ENCODE measurements at places on chromosomes 5 and 9.

GRCh38 chr9:120443489-120443888, 136.5 kb downstream of the CDK5RAP2 start:
- no peak for DNase-seq

GRCh38 chr5:116719106-116719505, 144.5 kb upstream of the SEMA6A start:
- no peak for DNase-seq

GRCh38 chr5:143427122-143427735, 23.7 kb upstream of the NR3C1 start:
- DNase-seq = no peak

DNA sequence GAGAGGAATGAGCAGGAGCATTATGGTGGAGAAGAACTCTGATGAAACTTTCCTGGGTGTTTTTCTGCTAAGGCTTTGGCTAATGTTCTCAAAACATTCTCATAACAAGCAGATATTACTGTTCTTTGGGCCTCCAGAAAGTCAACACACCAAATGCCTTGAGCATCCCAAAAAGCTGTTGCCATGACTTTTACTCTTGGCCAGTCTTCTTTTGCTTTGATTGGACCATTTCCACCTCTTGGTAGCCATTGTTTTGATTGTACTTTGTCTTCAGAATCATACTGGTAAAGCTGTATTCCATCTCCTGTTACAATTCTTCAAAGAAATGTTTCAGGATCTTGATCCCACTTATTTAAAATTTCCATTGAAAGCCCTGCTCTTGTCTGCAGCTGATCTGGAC, 139.6 kb downstream of the MAN2A1 start:
- DNase-seq = no peak

DNA sequence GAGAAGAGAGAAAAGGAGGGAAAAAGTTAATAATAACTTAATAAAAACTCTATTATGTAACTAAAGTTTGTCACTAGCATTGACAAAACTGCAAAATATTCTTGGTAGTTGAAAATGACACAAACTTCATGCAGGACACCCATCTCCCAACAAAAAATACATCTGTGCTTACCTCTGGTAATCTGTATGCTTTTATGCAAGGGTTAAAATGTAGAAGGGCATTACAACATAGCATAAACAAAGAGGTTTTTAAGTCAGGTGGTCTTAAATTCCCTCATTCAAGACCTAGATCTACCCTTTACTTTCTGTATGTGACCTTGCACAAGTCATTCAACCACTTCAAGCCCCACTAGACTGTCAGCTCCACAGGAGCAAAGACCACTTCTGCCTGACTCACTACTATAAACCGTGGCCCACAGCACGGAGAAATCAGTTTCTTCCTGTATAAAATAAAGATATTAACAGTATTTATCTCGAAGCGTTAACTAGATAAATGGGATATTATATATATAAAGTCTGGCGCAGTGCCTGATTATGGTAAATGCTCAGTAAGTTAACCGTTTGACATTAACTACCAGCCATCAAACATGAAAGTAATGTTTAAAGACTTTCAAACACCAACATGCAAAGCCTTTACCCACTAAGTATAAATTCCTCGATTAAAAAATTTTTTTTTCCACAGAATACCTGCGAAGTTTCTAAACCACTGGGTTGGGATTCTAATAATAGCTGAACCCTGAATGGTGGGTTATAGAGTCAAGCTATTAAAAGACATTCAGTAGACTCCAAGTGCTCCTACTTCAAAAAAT, 2.0 kb downstream of the FBXL17 start:
- no peak for DNase-seq

GRCh38 chr9:129669946-129670345, 4.5 kb downstream of the PRRX2 start:
- DNase-seq = no peak

GRCh38 chr5:33422191-33422590, 18.6 kb upstream of the TARS1 start:
- DNase-seq = no peak

GRCh38 chr5:123785162-123786071, 273.4 kb downstream of the CSNK1G3 start:
- DNase-seq = no peak
